Central memory CD8-positive, alpha-beta T cell (primary cell): ENCODE measurements at places on chromosomes 4 and X.

- no peak for DNase-seq
Observed at GRCh38 chr4:159946983-159947615, 844.2 kb downstream of the RAPGEF2 start.

GRCh38 chr4:134465417-134465816 is 263.8 kb upstream of the PABPC4L start:
- no peak for DNase-seq

DNA sequence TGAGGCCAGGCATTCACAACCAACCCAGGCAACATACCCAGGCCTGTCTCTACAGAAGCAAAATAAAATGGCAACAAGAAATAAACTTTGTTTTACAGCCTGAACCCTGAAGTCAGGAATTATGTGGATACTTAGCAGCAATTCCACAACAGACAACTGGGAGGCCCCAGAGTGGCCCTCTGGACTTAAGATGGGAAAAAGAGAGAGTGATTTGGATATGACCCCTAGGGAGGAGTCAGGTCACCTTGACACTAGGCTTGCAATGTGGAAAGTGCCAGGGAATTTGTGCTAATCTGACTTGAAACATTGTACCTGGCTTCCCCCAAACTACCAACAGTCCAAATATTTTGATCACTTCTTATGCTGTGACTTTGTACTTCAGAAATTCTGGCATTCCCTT is 193.1 kb downstream of the PARM1 start:
- DNase-seq, result no peak

DNA sequence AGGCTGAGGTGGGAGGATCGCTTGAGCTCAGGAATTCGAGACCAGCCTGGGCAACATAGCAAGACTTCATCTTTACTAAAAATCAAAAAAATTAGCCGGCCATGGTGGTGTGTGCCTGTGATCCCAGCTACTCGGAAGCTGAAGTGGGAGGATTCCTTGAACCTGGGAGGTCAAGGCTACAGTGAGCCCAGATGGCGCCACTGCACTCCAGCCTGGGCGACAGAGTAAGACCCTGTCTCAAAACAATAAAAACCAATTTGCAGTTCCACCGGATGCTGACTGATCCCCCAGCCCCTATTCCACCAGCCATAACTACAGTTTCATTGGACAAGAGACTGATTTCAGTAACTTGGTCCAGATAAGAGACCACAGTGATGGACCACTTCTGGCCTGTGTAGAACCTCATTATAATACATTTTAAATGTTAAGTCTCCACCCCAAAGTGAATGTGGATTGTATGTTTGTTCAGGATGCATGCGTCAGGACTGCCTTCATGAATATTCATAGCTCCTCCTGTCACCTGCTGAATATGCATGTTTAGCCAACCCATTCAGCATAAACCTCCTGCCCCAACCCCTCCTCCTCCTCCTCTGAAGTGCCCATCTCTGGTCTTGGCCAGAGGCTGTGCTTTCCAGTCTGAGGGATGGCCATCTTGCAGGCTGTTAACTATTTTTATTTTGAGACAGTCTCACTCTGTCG is 2.3 kb upstream of the SLBP start:
- no peak for DNase-seq
